ENCODE measurements at places on chromosomes 1 and 21. TPM values are rescaled to one million over a fixed set of nuclear protein-coding genes. Genes with fewer than 3 reads are reported as not detected.
A peak's percentile ranks its signal among the peaks of the same experiment; 100 is the strongest.

C8A gene
- not detected for total RNA-seq

TMPRSS3 gene
- total RNA-seq = not detected

GRCh38 chr1:34412598-34413370 lies 236.1 kb downstream of the C1orf94 start:
- DNase-seq = no peak

- peak; percentile 57 for DNase-seq
These were observed 299.7 kb downstream of the OLFM3 start for GRCh38 chr1:101697072-101697471.

GRCh38 chr1:232705815-232706575 lies 76.1 kb upstream of the SIPA1L2 start:
- no peak for DNase-seq

- DNase-seq = peak; percentile 89
These were observed 16.0 kb downstream of the OR2T11 start for GRCh38 chr1:248618878-248619277.

GRCh38 chr1:30701258-30701633 lies 22.1 kb downstream of the MATN1 start:
- no peak for DNase-seq

GRCh38 chr1:60280819-60281218 lies 207.2 kb upstream of the C1orf87 start:
- no peak for DNase-seq

DNA sequence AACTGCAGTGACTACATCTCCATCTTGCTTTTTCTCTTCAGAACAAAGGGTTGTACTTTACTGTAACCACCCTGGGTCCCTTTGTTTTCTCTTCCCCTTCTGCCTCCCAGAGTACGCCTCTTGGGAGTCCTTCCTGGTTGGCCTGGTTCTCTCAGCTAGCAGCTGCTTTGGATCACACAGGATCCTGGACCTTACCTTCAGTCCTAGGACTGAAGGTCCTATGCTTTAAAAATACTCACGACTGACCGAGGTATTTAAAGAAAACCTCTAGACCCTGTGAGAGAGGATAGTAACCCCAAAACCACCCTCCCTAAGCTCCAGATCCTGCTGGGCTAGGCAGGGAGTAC lies 4.8 kb downstream of the TRIM45 start:
- DNase-seq = no peak

GRCh38 chr21:40803101-40803500 lies 43.9 kb downstream of the DSCAM start:
- DNase-seq = no peak

DNA sequence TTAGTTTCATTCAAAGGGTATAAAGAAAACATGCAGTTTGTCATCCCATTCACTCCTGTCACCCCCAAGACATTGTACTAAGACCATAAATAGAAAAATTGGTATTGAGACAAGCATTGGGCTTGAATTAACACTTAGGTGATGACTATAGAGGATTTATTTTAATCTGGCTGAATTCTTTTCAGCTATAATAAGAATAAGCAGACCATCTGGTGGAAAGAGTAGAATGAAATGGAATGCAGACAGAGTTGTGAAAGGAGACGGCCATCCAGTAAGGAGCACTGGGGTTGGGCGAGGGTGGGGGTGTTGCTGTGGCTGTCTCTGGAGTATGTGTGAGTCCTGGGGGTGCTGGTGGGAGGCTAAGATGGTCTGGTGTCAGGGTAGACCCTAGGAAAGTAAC lies 125.0 kb upstream of the IVNS1ABP start:
- DNase-seq = no peak

GRCh38 chr1:88650676-88651418 lies 33.2 kb upstream of the PKN2 start:
- DNase-seq = no peak

DNA sequence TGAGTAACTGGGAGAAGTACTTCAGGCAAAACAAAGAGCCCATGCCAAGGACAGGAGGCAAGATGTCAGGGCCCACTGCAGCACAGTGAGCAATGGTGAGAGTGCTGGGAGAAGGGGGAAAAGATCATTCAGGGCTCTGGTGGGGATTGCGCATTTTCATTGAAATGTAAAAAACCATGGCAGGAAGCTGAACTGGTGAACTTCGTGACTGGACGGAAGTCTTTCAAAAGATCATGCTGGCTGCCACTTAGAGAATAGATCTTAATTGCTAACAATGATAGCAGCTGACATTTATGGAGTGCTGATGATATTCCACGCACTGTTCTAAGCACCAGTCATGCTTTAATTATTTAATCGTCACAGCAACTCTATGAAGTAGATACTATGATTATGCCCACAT lies 107.0 kb downstream of the TGFBR3 start:
- no peak for DNase-seq

GRCh38 chr1:230371923-230372703 lies 54.0 kb downstream of the PGBD5 start:
- no peak for DNase-seq

GRCh38 chr1:195637539-195637938 lies 970.7 kb downstream of the KCNT2 start:
- DNase-seq = no peak

- no peak for DNase-seq
These were observed 57.8 kb downstream of the ESRRG start for GRCh38 chr1:216665406-216665805.

DNA sequence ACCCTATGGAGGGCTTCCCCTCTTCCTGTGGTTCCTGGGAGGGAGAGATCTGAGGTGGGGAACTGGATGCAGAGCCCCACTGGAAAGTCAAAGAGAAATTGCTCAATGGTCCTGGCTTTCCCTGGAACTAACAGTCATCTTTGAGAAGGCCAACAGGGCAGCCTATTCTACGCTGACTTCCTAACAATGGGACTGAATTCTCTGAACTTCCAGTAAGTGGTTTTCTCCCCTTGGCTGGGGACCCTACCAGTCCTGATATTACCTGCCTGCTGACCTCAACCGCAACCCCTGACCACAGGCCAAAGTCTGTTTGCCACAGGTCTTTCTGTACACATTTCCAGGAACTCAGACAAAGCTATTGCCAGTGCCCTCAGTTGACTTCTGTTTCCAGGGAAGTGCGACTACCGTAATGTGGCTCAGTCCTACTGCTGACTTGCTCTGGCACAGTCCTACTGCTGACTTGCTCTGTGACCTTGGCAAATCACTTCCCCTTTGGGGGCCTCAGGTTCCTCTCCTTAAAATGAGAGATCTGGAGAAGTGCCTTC lies 55.3 kb downstream of the C8B start:
- no peak for DNase-seq

PRR9 gene
- not detected for total RNA-seq

DNA sequence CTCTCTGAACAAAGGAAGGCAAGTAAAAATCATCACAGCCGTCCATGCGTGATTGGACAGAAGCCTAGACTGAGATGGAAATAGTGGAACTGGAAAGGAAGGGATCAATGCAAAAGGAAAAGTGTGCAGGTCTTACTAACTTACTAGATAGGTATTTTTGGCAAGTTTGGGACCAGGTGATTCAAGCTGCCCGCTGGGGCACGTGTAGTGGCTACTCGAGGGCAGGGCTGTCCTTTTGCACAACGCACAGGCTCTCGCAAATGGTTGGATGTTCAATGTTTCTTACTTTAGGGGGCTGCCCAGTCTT lies 566 bp upstream of the ALG6 start:
- DNase-seq = no peak

DNA sequence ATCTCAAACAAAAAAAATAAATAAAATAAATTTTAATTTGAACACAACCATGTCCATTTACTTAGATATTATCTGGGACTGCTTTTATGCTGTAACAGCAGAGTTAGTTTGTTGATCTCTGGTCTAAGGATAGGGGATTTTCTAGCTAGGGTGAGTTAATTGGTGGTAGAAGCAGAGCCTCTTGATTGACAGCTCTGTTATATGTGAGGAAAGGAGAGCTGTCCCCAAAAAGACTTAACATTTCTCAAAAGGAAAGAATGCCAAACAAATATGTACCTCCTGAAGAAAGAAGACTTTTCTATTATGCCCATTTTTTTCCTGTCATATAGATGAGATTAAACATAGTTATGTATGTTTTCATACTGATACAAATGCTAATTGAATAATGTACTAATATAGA lies 37.8 kb downstream of the MAN1A2 start:
- DNase-seq = no peak

- peak; percentile 26 for DNase-seq
These were observed 688 bp downstream of the SCAMP3 start for GRCh38 chr1:155261493-155261851.

DNA sequence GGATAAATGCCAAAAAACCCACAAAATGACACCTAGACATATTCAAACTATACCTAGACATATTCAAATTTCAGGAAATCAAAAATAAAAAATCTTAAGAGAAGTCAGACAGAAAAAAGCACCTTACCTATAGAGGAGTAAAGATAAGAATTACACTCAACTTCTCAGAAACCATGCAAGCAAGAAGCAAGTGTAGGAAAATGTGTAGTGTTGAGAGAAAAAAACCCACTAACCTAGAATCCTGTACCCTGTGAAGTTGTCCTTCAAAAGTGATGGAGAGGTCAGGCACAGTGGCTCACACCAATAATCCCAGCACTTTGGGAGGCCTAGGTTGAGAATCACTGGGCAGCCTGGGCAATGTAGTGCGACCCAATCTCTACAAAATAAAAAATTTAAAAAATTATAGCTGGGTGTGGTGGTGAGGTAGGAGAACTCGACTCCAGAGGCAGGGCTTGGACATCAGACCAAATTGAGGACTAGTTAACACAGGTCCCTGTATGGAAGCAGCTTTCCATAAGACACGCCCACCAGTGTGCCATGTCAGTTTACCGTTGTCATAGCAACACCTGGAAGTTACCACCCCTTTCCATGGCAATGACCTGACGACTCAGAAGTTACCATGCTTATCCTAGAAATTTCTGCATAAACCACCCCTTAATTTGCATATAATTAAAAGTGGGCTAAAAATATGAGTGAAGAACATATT lies 20.7 kb downstream of the PDIK1L start:
- peak; percentile 25 for DNase-seq

DNA sequence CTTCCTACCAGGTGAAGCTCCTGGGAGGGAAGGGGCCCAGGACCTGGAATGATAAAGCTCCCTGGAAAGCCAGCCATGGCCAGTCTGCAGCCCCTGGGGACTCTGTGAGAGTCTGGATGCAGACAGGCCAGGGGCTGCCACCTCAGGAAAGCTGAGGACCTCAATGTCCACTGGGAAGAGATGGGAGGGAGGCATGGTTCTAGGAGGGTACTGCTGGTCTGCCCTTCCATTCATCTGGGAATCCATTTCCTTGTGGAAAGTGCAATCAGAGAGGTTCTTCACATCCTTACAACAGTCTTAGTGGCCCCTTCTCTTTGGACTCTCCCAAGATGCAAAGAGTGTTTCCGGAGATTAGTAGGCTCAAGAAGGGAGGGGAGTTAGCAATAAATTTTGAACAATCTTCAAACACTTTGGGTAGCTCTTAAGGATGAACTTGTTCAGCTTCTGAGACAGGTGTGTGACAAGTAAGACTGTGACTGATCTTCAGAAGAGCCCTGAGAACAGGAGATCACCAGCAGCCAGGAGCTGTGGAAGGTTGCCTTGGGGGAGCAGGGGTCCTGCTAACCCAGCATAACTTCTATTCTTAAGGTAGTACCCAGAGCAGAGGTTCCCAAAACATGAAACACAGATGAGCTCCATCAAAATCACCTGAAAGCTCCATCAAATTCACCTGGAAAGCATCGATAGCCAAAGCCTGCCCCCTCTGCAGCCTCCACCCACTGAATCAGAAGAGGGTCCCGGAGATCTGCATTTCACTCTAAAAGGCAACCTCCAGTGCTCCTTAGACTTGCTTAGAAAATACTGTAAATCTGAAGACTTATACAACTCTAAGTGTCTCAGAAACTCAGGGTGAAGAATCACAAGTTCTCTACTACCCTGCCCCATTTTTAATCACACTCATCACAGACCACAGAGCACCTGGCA lies 616 bp upstream of the LAX1 start:
- DNase-seq = no peak

- DNase-seq = peak; percentile 22
These were observed 4.1 kb upstream of the REG4 start for GRCh38 chr1:119815361-119815760.

LGALS8 gene
- total RNA-seq = 35.3 TPM

GRCh38 chr1:78377356-78377928 lies 113.3 kb upstream of the PTGFR start:
- DNase-seq = no peak

DNA sequence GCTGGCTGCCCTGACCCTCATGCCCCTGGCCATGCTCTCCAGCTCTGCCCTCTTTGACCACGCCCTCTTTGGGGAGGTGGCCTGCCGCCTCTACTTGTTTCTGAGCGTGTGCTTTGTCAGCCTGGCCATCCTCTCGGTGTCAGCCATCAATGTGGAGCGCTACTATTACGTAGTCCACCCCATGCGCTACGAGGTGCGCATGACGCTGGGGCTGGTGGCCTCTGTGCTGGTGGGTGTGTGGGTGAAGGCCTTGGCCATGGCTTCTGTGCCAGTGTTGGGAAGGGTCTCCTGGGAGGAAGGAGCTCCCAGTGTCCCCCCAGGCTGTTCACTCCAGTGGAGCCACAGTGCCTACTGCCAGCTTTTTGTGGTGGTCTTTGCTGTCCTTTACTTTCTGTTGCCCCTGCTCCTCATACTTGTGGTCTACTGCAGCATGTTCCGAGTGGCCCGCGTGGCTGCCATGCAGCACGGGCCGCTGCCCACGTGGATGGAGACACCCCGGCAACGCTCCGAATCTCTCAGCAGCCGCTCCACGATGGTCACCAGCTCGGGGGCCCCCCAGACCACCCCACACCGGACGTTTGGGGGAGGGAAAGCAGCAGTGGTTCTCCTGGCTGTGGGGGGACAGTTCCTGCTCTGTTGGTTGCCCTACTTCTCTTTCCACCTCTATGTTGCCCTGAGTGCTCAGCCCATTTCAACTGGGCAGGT lies 3.8 kb downstream of the GPR61 start:
- no peak for DNase-seq

GRCh38 chr1:44079566-44079965 lies 39.1 kb upstream of the KLF17 start:
- DNase-seq = no peak

DNA sequence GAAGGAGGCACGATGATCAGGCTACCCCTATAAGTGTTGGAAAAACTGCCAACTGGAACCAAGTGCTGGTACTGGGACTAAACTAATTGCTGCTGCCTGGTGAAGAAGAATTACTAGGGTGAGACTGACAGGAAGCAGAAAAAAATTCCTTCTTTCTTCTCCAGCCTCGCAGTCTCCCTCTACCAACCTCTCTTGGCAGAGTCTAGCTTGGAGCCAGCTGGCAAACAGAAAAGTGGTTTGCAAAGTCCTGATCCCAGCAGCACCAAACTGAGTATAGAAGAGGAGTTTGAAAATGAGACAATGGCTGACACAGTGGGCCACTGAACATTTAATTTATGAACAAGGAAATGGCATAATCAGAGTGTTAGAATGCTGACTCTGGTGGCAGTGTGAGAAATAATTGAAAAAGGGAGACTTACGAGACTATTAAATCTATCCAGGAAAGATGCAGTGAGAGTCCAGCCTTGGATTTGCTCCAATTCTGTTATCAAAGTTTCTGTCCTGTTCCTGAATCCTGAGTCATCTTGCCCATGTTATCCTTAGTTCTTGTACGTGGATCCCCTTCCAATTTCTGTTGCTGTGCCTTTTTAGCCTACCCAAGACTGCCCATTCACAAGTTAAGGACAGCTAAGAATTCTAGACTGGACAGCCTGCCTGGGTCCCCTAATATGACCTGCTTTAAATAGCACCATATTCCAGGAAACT lies 23.7 kb upstream of the DISP1 start:
- DNase-seq = peak; percentile 39

CA6 gene
- total RNA-seq = not detected

GRCh38 chr21:40129809-40130208 lies 262.6 kb downstream of the PCP4 start:
- no peak for DNase-seq

- DNase-seq = no peak
These were observed 70.3 kb downstream of the SIM2 start for GRCh38 chr21:36769051-36769839.

HAPLN2 gene
- total RNA-seq = not detected

GRCh38 chr1:233326811-233327650 lies 493 bp upstream of the MAP3K21 start:
- DNase-seq = peak; percentile 63
